ENCODE measurements at places on chromosomes 16 and 17.

DNA sequence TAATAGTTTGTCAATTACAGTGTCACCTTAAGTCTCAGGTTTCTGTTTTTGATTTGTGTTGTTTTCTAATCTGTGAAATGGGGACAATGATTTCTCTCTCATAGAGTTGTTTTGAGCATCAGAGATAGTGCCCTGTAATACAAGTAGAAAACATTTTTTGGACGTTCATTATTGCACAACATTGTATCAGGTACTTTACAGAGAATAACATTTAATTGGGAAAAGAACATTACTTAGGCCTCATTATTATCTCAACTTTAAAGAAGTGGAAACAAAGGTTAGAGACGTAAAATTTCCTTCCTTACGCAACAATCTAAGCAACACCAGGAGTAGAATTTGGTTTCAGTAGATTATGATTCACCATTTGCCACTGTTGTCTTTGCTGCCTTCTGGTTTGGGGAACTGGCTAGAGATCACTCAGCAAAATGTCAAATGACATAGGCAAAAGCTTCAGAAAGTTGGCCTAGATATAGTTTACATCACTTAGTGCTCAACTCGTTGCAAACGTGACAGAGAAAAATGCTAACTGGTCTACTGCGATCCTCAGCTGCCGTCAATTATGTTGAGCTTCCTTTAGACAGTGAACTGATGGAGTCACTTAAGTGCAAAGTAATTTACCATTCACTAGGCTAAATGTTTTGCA, 1026.8 kb downstream of the CDH11 start:
- DNase-seq: no peak

DNA sequence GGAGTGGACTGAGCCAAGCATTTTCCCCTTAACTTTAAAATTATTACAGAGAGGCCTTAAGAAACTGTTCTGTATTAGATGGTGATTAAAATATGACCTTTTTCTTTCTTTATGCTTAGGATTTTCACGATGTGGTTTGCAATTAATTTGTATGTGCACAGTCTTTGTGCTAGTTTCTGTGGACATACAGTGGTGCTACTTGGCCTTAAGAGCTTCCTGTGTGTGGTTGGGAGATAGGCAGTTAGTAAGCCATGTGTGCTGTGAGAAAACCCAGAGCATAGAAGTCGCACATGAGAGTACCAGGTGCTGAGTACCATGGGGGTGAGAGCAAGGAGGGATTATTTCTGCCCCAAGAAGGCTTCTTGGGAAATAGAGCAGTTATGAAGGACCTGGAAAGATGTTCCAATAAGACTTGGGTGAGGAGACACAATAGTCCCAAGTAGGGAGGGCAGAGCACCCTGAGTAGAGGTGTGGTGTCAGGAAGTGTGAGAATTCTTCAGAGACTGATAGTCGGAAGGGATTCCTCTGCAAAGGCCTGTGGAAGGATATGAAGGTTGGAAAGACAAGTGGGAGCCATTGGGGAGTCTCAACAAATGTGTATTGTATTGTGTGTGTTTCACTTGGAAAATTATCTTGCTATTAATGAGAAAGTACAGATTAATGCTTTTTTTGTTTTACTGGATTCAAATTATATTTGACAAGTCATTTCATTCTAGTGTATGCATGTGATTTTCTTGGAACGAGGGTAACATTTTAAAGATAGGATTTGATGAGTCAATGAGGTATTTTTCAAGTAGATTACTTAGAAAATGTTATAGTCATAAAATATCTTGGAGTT, 239.9 kb downstream of the PRKCA start:
- DNase-seq: no peak

DNA sequence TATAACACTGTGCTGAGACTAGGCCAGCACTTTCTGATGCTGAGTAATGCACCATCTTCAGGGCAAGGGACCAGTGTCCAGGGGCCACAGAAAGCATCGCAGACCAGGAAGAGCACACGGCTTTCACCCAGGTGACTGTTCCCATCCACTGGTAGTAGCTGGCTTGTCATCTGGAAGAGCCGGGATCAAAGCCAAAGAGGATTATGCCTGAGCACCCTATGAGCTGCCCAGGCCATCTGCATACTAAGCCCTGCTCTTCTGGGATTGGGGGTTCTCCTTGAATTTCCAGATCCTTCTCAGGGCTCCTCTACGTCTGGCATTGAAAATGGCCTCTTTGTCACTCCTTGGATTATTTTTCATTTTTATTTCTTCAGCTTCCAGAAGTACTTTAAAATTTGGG, 140.7 kb downstream of the IRX3 start:
- DNase-seq: no peak

- DNase-seq: no peak
Measured at GRCh38 chr16:81645266-81645694, 133.8 kb upstream of the PLCG2 start.

- no peak for DNase-seq
Measured at GRCh38 chr16:24543949-24544348, 4.6 kb downstream of the RBBP6 start.

GRCh38 chr17:57294101-57294500, 37.8 kb downstream of the MSI2 start:
- no peak for DNase-seq

GRCh38 chr16:29789775-29790182, 772 bp upstream of the KIF22 start:
- no peak for DNase-seq

DNA sequence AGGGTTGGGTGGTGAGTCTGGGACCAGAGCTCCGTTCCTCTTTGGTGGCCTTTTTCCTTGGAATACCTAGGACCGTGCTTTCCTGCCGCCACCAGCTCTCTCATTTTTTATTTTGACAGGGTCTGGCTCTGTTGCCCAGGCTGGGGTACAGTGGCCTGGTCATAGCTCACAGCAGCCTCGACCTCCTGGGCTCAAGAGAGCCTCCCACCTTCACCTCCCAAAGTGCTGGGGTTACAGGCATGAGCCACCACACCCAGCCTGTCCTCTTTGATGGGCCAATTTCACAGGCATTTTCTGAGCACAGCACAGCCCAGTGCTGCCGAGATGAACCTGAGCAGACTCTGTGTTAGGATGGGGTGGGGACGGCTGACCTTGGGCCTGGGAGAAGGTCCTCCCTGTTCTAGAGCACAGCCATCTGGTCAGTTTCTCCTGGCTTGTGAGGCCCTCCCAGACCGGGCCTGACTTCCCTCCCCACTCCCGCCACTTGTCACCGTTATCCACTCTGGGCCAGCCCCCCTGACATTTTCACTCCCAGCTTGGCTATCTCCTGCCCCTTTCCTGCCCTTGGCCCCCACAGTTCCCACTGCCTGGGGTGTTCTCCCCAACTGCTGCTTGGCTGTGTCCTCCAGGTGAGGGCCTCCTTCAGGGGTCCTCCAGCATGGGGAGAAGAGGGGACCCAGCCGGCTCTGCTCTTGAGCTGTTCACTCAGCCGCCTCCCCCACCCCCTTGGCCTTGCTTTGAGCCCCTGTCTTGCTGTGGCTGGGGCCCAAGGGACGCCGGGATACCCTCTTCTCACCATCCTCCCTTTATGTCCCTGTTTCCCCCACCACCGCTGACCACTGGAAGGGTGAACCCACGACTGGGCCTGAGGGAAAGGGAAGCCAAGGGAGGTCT, 5.0 kb downstream of the ADCY7 start:
- no peak for DNase-seq

- DNase-seq: no peak
Measured at GRCh38 chr16:78576941-78577340, 477.5 kb downstream of the WWOX start.

- no peak for DNase-seq
Measured at GRCh38 chr17:82898976-82899514, 59.2 kb upstream of the ZNF750 start.

- no peak for DNase-seq
Measured at GRCh38 chr17:11589716-11590115, 8.6 kb upstream of the DNAH9 start.

GRCh38 chr16:87150262-87150661, 166.9 kb downstream of the C16orf95 start:
- no peak for DNase-seq

DNA sequence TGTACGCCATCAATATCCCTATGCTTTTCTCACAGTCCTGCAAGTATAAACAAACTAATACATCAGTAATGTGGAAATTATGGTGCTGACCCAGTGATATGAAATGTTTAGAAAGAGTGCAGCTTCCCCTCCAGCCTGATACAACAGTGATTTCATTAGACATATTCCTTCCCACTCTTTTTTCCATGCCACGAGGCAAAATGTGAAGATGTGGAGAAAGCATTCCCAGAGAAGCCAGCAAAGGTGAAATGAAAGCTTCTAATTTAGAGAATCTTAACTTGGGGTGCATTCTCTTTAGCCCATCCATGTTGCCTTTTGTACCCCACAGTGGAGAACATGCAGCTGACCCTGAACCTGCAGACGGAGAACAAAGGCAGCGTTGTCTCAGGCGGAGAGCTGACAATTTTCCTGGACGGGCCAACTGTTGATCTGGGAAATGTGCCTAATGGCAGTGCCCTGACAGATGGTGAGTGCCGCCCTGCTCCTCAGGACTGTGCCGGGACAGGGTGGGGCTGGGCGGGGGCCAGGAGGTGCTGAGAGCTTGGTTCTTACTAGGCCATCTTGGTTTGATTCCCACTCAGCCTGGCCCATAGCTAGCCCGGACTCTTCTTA, 77.8 kb downstream of the WWP2 start:
- DNase-seq: no peak

- no peak for DNase-seq
Measured at GRCh38 chr16:68297908-68298307, 12.8 kb downstream of the SLC7A6OS start.

GRCh38 chr16:12826559-12826958, 22.9 kb upstream of the CPPED1 start:
- DNase-seq: no peak

GRCh38 chr17:16254773-16255400, 37.9 kb downstream of the PIGL start:
- DNase-seq: no peak

GRCh38 chr17:62628831-62629555, 1.5 kb downstream of the MRC2 start:
- no peak for DNase-seq

- no peak for DNase-seq
Measured at GRCh38 chr17:47741109-47741792, 8.2 kb downstream of the TBX21 start.

DNA sequence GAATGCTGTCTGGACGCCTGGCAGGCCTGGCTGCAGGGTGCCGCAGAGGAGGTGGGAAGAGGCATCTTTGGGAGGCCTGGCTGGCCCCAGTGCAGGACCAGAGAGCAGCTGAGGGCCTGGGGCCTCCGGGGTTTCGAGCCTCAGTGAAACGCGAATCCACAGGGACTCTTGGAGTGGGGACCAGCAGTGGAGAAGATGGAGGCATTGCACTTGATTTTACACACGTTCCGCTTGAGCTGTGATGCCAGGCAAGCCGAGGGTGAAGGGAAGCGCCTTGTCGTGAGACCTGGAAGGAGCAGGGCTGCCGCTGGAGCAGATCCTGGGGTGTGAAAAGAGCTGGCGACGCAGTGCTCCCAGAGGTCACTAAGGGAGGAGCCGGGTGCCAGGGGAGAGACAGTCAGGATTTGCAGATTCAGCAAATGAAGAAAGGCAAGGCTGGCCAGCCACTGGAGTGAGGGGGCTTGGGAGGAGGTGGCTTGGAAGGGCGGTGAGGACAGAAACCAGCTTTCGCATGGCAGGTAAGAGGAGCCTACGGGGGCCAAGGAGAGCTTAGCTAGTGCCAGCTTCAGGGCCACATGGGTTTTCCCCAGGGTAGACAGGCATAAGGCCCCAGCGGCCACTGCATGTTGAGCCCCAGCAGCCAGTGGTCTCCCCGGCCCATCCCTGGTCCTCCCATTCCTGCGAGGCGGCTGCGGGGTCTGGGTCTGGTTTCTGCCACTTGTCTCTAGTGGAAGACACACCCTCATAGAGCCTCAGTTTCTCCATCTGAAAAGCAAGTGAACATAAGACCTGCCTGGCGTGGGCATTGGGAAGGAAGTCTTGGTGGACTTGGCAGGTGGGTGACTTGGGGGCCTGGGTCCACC, 175.2 kb upstream of the CHMP6 start:
- no peak for DNase-seq

DNA sequence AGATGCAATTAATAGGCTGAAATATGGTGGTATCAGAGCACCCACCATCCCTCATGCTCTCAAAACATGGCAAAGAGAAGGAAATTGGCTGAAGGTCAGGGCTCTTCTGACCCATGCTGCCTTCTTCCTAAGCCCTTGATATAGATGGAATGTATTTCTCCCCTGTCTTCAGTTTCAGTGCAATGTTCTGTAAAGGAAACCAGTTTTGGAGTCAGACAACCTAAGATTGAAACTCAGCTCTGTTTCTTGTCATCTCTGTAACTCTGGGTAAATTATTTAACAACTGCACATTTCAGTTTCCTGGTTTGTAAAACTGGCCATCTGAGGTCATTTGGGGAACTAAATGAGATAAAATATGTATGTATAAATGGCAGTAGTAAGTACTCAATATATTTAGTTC, 243.9 kb downstream of the CA10 start:
- DNase-seq: no peak

DNA sequence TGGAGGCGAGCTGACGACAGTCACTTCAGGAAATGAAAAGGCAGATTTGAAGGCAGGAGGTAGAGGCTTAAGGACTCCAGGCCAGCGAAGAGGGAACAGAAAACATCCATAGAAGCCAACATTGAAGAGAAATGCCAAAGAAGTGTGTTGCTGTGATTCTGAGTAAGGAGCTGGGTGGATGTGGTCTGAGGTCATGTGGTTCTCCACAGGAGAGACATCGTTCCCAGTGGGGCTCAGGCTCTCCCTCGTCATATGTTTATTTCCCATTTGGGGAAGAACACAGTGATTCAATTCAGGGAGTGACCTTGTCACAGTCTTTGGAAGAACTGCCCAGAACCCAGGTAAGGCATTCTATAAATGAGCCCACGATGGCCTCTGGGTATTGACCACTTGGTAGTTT, 6.6 kb upstream of the PMP22 start:
- no peak for DNase-seq

GRCh38 chr17:10613775-10614513, 43.2 kb downstream of the MYH3 start:
- DNase-seq: no peak

DNA sequence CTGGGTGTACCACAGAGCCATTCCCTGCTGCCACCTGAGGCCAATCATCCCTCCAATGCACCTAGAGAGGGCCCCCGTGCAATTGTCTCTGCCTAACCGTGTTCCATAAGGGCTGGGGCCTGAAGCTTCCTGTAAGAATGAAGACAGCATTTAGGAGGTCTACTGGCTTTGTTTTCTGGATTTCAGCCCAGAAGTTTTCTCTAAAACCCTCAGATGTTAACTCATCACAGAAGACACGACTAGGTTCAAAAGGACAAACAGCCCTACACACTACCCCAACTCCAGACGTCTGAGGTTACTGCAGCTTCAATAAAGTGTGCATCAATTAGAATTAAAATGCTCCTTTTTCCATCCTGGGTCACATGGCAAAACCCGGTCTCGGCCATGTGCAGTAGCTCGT, 10.8 kb upstream of the DRG2 start:
- DNase-seq: no peak

DNA sequence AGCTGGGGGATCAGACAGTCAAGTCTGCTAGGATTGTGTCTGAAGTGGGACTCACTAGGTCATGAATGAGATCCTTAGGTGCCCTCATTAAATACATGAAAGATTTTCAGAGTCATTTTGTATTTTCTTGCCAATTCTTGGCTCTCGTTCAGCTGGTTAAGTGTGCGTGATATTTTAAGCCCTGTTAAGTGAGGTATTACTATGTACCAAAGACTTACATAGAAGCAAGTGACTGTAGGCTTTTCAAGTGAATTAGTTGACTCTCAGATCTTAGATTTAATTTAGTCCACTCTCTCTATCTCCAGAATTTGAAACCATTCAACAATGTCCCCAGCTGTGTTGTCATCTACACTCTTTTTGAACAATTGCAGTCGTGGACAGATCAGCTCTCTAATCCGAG, 219.4 kb downstream of the FOXL1 start:
- DNase-seq: no peak

GRCh38 chr17:37816950-37817349, 72.1 kb upstream of the HNF1B start:
- no peak for DNase-seq

Measured in stimulated activated CD8-positive, alpha-beta memory T cell treated with anti-CD3 and anti-CD28 coated beads, Interleukin-12 subunit alpha, Interleukin-12 subunit beta, amount 100 ng/mL, for 1 hour (primary cell).